ENCODE measurements at places on chromosomes 12 and 14. TPM values are rescaled to one million over a fixed set of nuclear protein-coding genes. Genes with fewer than 3 reads are reported as not detected.

DNA sequence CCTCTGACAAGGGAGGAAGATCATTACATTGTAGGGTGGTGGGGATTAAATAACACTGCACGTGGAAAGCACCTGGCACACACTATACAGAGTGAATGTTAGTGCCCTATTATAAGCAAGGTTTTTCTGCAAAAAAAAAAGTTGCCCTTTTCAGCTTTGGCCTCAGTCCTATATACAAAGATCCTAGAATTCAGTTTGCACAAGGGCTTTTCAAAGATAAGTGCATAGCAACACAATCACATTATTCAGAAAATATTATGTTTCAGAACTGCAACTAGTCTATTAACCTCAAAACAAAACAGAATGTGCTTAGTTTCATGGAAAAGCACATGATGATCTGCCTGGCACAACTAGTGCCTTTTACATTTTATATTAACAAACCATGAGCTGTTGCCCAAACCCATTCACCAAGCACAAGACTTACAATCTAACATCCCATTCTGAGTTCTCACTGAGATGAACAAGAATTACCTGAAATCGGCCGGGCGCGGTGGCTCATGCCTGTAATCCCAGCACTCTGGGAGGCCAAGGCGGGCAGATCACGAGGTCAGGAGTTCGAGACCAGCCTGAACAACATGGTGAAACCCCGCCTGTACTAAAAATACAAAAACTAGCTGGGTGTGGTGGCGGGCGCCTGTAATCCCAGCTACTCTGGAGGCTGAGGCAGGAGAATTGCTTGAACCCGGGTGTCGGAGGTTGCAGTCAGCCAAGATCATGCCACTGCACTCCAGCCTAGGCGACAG lies 1.8 kb downstream of the TM7SF3 start:
- no peak for DNase-seq

DNA sequence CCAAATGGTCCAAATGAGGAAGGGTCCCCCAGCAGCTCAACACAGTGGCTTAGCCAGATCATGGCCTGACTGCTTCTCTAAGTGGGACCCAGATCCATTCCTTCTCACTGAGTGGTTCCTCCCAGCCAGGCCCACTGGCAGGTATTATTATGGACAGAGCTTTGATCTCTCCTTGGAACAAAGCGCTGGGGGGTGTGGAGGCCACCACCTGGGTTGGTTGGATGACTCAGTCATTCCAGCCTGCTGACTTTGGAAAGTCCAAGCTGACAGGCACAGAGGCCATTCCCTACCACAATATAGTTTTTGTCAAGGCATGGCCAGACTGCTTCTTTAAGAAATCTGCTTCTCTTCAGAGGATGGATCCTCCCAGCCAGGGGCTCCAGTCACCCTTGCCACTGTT lies 341.1 kb downstream of the BTG1 start:
- DNase-seq: no peak

Gene CFAP251
- 4.0 TPM for total RNA-seq

- no peak for DNase-seq
Observed at GRCh38 chr12:14283489-14284144, 81.9 kb upstream of the ATF7IP start.

- DNase-seq: no peak
Observed at GRCh38 chr14:104665114-104665656, 24.2 kb upstream of the INF2 start.

Gene MMP17
- total RNA-seq: 0.17 TPM

GRCh38 chr14:68947802-68948201 lies 31.3 kb downstream of the ACTN1 start:
- no peak for DNase-seq

DNA sequence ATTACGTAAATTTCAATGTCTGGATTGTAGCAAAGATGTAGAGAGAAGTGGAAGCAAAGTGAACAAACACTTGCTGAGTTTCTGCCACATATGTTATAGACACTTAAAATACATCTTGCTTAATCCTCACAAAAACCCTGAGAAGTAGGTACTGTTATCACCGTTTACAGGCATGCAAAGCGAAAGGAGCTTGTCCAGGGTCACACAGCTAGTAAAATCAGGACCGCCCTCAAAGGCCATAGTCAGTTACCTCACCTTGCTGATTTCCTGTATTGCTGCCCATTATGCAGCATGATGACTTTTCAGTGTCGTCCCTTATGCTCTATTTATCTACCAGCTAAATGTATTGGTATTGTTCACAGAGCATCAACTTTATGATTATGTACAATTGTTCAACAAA lies 39.8 kb downstream of the TRHDE start:
- DNase-seq: no peak

DNA sequence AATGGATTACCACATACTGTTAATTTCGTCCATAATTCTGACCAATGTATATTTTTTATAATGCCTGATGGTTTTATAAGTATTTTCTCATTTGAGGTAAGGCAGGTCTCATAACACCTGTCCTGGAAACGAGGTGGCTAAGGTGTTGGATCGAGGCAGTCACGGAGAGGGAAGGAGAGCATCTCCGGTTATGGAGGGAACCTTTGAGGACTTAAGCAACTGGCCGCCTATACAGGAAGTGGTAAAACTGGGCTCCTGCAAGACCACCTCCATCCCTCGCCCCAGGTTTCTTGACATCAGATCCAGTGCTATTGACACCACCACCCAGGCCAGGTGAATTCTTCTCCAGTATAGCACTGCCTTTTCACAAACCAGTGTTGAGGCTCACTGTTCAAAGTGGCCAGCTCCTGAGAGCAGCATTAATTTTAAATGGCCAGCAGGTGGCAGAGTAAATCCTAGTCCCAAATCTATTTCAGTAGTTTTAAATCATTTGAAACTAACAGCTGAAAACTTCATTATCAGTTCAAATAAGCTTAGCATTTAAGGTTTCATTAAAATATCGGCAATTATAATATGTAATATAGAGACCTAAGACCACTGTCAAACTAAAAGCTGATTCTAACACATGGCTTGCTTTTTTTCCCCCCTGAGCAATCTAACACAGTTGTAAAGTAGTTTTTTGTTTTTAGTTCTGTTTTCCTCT lies 100.8 kb downstream of the PPM1A start:
- no peak for DNase-seq

Gene PARPBP
- 0.33 TPM for total RNA-seq

DNA sequence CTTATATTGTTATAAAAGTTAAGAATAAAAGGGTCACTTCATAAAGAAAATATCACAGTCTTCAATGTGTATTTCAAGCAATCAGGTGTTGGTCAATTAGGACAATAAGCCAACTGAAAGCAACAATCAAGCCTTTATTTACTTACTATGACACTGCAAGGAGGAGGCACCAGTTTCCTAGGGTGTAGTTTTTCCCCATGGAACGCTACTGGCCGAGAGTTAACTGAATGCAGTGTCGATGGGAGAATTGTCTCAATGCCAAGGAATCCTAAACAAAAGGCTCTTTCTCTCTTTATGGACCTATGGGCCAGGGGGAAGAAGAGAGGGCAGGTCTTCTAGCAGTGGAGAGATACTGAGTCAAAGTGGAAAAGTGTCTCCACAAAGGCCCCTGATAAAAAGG lies 142.4 kb downstream of the CMAS start:
- no peak for DNase-seq

DNA sequence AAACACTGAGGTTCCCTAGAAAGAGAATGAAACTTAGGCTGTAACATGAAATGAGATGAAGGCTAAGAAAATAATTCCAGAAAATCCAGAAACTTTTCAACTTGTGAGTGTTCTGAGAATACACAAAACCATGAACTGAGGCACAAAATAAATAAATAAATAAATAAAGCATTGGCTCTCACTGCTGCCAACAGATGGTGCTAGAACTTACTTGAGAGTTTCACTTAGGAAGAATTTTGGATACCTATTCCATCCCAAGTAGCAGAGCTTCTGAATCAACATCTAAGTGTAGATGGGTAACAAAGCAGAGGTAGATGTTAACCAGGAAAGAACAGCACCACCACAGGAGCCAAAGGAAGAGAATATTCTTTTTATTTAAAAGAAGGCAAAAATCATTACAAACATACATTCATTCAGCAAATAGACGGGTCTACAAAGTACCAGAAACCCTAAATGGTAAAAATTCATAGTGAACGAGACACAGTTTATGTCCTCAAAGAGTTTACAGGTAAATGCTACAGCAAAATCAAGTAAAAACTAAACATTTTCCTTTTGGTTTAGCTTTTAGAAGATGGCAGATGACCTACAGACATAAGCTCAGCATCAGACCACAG lies 16.7 kb downstream of the EPS8 start:
- no peak for DNase-seq

GRCh38 chr12:53214687-53215455 lies 7.8 kb upstream of the ITGB7 start:
- no peak for DNase-seq

Gene PROX2
- total RNA-seq: not detected

Gene CELA1
- not detected for total RNA-seq

- DNase-seq: no peak
Observed at GRCh38 chr12:25764892-25765291, 193.6 kb upstream of the RASSF8 start.

Gene DPF3
- 23.2 TPM for total RNA-seq

GRCh38 chr12:92076101-92076500 lies 69.5 kb downstream of the BTG1 start:
- DNase-seq: no peak

DNA sequence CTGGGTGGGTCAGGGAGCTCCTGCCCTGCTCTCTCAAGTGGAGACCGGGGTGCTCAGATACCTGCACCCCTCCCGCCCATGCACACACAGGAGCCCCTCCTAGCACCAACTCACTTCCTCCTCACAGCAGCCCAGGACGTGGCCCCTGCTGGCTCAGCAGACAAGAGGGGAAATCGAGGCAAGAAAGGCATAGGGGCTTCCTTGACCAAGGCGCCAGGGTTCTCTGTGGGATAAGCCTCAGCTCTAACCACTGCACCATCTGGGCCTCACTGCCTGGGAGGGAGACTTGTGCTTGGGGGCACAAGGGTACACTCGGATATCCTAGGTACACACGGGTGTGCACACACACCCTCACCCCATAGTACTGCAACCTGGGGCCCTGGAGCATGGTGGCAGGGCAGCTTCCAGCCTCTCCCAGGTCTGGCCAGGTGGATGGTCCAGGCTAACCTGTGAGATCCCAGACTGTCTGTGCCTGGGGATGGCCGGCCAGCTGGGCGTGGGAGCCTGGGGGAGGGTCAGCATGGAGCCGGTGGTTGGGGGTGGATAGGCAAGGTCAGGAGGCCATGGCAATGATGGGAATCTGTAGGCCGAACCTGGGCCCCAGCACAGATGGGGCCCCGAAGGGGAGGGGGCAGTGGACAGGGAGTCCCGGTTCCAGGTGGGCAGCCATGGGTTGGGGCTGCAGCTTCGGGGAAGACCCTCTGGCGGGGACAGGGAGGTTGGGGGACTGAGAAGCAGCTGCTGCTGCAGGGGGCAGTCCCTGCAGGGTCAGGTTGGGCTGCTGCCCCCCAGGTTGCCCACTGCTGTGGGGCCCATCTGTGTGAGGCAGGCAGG lies 312.4 kb downstream of the TMEM121 start:
- DNase-seq: no peak

GRCh38 chr12:109927622-109928021 lies 27.5 kb downstream of the TCHP start:
- DNase-seq: no peak

DNA sequence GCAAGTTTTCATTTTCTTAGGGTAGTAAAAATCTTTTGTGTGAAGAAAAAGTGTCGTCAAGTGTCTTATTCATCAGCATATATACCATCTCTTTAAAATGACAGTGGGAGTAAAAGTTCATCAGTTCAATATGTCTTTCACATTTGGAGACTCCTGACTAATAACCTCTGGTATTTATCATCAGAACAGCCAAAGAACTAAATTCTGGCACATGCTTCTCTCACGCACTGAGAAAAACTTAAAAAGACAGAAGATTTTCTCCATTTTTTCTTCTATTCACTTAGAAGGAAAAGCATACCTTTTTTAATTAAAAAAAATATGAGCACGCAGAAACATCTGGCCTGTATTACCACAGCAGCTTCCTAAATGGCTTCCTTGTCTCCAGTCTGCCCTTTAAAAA lies 265.7 kb downstream of the AKAP6 start:
- DNase-seq: no peak

- no peak for DNase-seq
Observed at GRCh38 chr12:122058549-122059149, 19.9 kb upstream of the MLXIP start.

Gene BCL11B
- 0.23 TPM for total RNA-seq

DNA sequence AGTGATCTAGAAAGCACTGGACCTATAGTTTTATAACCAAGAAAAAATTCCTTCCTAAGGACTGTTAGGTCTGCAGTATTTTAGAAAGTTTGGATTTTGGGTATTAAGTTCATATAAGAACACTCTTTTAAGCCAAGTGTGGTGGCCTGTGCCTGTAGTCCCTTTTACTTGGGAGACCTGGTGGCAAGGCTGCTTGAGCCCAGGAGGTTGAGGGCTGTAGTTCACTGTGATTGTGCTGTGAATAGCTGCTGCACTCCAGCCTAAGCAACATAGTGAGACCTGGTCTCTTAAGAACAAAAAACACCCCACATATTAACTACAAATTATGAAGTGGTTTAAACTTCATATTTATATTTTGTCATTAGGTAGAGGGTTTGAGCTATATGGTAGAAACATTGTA lies 9.7 kb downstream of the DNM1L start:
- no peak for DNase-seq

DNA sequence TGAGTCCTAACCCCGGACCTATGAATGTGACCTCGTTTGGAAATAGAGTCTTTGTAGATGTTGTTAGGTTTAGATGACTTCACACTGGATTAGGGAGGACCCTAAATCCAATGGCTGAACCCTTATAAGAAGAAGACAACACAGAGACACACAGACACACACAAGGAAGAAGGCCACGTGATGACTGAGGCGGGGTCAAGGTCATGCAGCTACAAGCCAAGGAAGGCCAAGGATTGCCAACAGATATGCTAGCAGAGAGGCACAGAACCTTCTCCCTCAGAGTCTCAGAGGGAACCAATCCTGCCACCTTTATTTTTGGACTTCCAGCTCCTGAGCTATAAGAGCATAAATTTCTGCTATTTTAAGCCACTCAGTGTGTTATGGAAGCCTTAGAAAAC lies 31.8 kb downstream of the LTBP2 start:
- no peak for DNase-seq
